Lung microvascular endothelial cell (primary cell): ENCODE measurements at places on chromosomes 12 and 14. TPM values are rescaled to one million over a fixed set of nuclear protein-coding genes. Genes with fewer than 3 reads are reported as not detected.

The SLC4A8 gene
- 0.60 and 1.1 TPM in 2 replicates for total RNA-seq

The SLC16A7 gene
- total RNA-seq, result 1.7 and 4.0 TPM in 2 replicates

The SMCO2 gene
- total RNA-seq, result 0.20 and 0.22 TPM in 2 replicates

The STAT2 gene
- 34.7 and 79.4 TPM in 2 replicates for total RNA-seq

The ZNF641 gene
- 0.22 and 0.99 TPM in 2 replicates for total RNA-seq

The TRHDE gene
- total RNA-seq, result 0.22 TPM in 1 of 2 replicates, not detected in the other

The STAC3 gene
- total RNA-seq, result 0.22 and 0.40 TPM in 2 replicates

The NINJ2 gene
- 0.79 and 1.7 TPM in 2 replicates for total RNA-seq
